ENCODE measurements at places on chromosomes 12 and 14.

GRCh38 chr12:129363041-129363440 lies 509.8 kb downstream of the GLT1D1 start:
- no peak for DNase-seq

DNA sequence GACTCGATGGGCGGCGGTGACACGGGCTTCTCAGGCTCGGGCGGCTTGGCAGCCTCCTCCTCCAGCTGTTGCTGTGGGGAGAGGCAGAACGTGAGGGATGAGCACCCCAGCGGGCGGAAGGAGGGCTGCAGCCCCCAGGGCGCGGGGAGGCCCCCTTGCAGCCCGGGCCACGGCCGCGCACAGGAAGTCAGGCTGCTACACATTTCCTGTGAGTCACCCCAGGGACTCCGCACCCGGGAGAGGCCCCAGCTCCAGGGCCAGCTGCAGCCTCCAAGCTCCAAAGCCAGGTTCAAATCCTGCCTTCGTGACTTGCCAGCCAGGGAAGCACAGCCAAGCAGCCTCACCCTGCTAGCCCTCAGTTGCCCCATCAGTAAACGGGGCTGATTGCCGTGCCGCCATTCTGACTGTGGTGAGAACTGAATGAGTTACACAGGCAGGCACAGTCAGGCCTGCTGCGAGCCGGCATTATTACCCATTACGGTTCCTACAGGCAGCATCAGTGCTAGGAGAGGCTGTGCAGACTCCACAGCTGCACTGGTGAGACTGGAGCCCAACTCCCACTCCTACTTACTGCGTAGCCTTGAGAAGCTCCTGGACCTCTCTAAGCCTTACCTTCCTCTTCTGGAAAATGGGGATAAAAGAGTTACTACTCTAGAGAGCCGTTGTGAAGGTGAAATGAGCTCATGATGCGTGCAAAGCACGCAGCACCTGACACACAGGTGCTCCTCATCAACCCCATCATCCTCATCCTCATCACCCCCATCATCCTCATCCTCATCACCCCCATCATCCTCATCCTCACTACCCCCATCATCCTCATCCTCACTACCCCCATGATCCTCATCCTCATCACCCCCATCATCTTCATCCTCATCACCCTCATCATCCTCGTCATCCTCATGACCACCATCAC lies 100.9 kb downstream of the NCOR2 start:
- peak; percentile 84 for DNase-seq

GRCh38 chr14:51337520-51337919 lies 97.5 kb downstream of the TMX1 start:
- no peak for DNase-seq

GRCh38 chr12:118055144-118055557 lies 5.8 kb downstream of the WSB2 start:
- peak; percentile 53 for DNase-seq

DNA sequence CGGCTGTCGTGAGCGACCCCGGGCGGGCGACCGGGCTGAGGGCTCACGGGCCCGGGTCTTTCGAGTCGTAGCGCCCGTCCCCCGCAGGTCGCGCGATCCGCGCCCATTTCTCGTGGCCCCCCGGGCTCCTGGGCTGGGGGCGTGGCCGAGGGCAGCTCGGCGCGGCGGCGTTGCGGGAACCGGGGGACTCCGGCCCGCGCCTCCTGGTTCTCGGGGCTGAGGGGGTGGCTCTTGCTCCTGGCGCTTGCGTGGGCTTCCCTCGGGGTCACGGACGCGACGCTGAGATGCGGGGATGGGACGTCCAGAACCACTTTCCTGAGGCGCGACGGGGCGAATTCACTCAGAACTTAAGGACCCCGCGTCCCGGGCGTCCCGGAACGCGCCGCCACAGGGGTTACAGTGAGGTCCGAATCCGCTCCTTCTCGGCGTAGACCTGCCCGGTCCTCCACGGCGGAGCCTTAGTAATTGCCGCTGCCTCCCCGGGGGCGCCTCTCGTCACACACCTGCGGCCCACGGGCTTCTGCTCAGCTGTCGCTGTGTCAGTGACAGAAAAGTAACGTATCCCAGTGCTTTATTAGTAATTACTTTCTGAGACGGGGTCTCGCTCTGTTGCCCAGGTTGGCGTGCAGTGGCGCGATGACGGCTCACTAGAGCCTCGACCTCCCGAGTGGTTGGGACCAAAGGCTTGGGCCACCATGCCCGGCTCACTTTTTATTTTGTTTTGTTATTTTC lies 606 bp downstream of the EP400 start:
- DNase-seq, result peak; percentile 31

DNA sequence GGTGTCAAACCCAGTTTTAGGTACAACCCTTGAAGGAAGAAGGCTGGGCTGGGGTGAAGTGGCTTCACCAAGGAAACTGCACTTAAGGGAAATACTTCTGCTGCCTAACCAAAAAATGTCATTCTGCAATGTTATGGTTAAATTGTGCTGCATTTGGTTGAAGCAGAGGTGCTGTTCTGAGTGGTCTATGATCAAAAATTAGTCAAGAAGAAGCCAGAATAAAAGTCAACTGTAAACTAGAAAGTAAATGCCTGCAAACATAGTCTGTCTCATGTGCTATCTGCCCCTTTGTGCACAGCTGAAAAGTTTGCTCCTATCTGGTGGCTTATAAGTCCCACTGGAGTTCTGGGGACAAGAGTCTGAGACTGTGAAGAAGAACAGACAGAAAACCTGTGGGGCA lies 158.8 kb downstream of the C12orf42 start:
- no peak for DNase-seq

GRCh38 chr12:24948420-24948756 lies 513 bp downstream of the BCAT1 start:
- no peak for DNase-seq

GRCh38 chr12:62865065-62865464 lies 69.9 kb downstream of the PPM1H start:
- DNase-seq, result no peak

- DNase-seq, result no peak
These were observed 43.9 kb upstream of the ESR2 start for GRCh38 chr14:64337888-64338615.

- no peak for DNase-seq
These were observed 194.5 kb downstream of the PHETA1 start for GRCh38 chr12:111174251-111174960.

GRCh38 chr14:55133416-55133815 lies 4.4 kb downstream of the LGALS3 start:
- DNase-seq, result no peak

DNA sequence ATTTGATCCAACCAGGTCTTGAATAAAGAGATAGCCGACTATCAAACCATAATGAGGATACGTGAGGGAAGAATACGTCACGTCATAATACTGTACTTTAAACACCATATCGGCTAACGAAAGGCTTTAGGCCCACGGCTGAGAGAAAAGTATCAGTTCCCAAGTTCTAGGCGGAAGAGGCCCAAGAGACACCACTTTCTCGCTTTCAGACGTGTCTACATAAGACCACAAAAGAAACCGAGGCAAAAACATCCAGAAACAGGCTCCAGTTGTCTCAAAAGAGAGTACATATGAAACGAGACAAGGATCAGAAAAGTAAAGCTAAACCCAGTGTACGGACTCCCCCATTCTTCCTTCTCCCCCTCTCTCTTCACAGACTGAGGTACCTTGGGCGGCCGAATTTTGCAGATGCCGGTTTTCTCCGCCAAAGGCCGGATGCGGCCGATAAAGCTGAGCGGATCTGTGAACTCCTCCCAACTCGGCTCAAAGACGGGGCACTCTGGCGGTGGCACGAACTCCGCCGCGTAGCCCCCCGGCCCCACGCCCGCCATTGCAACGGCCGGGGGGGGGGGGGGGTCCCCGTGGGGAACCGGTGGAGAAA lies 479 bp downstream of the KDM5A start:
- DNase-seq, result peak; percentile 40

DNA sequence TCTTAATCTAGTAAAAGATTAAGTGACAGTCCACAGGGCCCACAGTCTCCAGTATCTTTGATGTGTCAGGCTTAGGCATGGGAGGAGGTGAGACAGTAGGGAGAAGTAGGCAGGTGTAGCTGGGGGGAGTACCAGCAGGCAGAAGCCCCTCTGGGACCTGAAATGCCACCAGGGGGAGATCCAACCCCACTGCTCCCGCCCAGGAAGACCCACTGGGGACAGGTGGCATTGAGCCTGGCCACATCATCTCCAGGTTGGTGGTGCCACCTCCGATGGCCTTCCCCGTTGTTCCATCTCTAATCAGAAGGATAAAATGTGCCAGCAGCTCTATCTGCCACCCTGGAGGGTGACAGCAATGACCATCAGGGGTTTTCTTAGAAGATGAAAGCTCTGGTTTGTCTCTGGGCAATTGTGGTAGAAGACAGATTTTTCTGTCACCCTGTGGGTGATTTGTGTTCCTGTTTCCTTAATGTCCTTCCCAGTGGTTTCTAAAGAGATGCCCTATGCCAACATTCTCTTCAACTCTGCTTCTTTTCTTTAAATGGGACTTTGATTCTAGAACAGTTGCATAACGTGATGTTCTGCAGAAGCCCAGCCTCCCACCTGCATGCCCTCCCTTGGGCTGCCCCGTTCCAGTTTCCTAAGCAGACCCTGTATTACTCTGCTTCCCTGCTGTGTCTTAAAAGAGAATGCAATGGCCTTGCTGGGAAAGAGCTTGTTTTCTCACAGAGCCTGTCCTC lies 12.3 kb upstream of the SERPINA12 start:
- no peak for DNase-seq

- no peak for DNase-seq
These were observed 255.3 kb downstream of the AEBP2 start for GRCh38 chr12:19694627-19695026.

Data from T-helper 9 cell (primary cell).